Stimulated activated CD8-positive, alpha-beta memory T cell treated with anti-CD3 and anti-CD28 coated beads, Interleukin-15, amount 100 ng/mL, for 48 hours (primary cell): ENCODE measurements at places on chromosomes 12 and 14.
A peak's percentile ranks its signal among the peaks of the same experiment; 100 is the strongest.

GRCh38 chr14:88346048-88346639 is 23.1 kb upstream of the KCNK10 start:
- DNase-seq, result no peak

- DNase-seq, result no peak
Observed at GRCh38 chr12:120909633-120910298, 5.6 kb upstream of the SPPL3 start.

GRCh38 chr12:50599366-50600095 is 94.7 kb downstream of the DIP2B start:
- DNase-seq, result no peak

- DNase-seq, result no peak
Observed at GRCh38 chr14:87492561-87492960, 500.4 kb downstream of the GALC start.

DNA sequence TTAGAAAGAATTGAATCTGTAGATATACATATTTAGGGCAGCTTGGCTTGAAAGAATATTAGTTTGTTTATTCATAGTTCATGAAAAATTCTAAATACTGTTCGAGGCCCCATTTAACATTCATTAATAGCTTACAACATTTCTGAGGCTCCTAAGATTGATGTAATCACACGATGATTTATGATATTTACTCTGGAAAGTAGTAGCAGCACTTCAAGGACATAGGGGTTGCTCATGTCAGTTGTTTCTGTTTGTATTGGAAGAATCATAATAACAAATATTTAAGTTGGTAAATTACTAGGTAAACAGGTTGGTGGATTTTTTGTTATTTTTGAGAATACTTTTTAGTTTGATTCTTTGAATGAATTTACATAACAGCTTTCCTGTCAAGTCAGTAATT is 30.4 kb downstream of the CAND1 start:
- no peak for DNase-seq

GRCh38 chr12:111368788-111369495 is at the start of gene PHETA1:
TSS of gene PHETA1 (minus strand) at chr12:111369095. CDS start at chr12:111363427, 5,668 bp downstream.
- peak; percentile 77 for DNase-seq

GRCh38 chr14:101072945-101073597 is 169.5 kb upstream of the RTL1 start:
- no peak for DNase-seq

DNA sequence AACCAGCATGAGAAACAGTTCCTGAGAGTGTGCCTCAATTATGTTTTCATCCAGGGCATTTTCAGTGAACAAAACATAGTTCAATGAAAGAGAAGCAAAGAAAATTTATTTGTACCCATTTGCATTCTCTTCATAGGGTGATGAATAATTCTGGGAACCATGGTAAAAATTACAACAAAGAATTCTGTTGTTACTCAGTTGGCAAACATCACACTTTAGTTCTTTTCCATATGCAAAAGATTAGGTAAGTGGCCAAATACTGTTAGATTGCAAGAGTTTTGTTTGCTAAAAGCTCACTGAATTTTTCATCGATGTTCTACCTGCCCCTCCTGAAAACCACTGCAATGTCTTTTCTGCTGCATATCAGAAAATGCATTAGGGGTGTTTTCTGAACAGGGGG is 132.4 kb upstream of the RGS6 start:
- DNase-seq, result no peak

DNA sequence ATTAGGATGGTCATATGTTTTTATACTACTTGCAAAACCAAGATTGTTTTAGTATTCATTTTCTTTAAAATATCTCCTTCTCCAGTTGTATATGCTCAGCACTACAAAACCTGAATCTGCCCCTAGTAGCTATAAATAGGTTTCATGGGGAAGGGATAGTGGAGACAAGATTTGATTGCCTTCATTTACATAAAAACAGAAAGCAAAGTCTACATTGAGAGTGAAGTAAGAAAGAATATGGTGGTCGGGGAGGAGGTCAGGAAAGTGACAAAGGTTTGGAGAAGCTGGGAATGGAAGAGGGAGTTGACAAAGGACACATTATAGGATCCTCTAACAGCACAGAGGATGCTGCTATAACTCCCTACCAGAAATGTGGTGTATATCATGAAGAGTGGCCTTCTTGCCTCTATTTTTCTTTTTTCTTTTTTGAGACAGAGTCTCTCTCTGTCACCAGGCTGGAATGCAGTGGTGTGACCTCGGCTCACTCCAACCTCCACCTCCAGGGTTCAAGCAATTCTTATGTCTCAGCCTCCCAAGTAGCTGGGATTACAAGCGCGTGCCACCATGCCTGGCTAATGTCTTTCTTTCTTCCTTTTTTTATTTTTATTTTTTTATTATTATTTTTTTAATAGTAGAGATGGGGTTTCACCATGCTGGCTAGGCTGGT is 6.6 kb upstream of the LRP6 start:
- no peak for DNase-seq

- DNase-seq, result peak; percentile 36
Observed at GRCh38 chr12:132806857-132807256, 21.8 kb downstream of the GOLGA3 start.

DNA sequence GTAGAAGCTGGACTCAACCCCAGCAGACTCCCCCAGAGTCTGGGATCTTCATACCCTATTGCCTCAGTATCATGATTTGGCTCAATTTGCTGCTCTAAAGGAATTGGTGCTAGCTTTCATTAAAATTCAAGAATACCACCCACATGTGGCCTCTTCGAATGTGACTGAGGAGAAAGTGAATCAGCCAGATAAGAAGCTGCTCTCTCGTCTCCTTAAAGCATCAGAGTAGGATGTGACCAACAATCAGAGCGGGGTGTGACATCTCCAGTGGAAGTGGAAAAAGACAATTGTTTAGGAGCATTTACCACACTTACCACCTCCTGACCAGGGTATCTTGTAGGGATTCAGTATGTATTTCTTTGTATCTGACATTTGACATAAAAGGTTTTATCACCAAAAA is 278.2 kb upstream of the DIO2 start:
- DNase-seq, result no peak

DNA sequence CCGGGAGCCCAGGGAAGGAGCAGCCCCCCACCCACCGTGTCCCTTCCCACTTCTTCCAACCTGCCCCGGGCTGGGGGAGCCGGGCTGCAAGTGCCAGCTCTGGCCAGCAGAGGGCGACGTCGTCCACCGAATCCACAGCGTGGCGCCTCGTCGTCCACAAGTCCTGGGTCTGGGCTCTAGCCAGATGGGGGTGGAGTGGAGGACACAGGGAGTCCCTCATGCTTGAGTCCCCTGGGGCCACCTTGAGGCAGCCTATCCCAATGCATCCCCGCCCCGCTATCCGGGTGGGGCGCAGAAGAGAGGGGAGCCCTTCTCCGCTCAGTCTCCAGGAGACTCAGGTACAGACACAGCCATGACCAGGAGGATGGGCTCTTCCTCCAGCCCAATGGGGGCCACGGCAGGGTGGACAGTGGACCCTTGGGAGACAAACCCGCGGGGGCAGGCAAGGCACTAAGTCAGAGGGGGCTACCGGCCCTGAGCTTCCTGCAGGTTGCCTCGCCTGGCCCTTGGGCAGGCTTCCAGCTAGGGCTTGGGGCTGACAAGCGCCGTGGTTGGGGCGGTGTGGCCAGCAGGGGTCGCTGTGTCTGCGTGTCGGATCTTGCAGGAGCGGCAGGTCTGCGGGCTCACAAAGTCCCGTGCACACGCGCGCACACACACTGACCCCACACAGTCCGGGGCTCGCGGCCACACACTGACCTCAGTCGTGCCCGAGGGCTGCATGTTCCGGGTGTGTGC is 5.5 kb downstream of the AQP5 start:
- DNase-seq, result peak; percentile 80

- no peak for DNase-seq
Observed at GRCh38 chr14:23647619-23648018, 11.5 kb downstream of the DHRS2 start.

DNA sequence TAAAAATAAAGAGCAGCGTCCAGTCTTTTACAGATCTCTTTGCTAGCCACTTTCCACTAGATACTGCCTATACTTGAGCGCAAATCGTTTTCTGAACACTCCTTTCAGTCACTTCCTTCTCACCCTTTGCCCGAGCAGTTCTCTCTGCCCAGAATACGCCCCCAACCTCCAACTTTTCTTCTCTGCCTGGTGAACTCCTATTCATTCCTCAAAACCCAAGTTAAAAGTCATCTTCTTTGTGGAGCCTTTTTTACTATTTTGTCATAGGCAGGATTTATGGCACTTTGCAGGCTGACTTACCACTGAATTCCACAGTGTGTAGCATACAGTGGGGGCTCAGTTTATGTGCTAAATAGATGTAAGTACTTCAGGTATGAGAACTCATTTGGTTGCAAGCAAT is 4.0 kb downstream of the CCDC63 start:
- no peak for DNase-seq

GRCh38 chr14:33714527-33715226 is 236.2 kb downstream of the EGLN3 start:
- no peak for DNase-seq

DNA sequence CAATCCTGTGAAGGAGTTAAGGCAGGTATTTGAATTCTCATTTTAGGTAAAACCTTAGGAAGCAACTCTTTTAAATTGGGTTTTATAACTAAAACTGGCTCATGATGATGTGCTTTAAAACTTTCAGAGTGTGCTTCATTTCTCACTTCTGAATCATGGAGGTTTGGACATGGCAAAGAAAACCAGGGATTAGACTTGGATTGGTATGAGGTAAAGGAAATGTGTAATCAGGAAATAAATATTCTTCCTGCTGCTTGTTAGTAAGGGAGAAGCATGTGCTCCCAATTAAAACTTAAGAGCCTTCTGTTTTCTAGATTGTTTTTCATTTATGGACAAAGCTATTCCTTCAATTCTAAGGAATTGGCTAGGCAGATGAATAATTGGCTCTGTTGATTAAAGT is 57.4 kb downstream of the FBXO33 start:
- DNase-seq, result no peak

GRCh38 chr14:102182936-102183619 is 43.4 kb downstream of the WDR20 start:
- no peak for DNase-seq

GRCh38 chr14:68391311-68392014 is 401.4 kb downstream of the ZFP36L1 start:
- no peak for DNase-seq
